ENCODE measurements at places on chromosomes 5 and 9. TPM values are rescaled to one million over a fixed set of nuclear protein-coding genes. Genes with fewer than 3 reads are reported as not detected.

ANKRD34B gene
- total RNA-seq, result 0.17 TPM

DNA sequence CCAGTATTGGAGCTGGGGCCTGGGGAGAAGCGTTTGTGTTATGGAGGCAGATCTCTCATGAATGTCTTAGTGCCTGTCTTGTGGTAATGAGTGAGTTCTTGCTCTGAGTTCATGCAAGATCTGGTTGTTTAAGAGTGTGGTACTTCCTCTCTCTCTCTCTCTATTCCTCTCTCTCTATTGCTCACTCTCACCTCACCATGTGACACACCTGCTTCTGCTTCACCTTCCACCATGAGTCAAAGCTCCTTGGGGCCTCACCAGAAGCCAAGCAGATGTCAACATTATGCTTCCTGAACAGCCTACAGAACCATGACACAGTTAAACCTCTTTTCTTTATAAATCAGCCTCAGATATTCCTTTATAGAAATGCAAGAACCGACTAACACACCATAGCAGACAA, 242.7 kb upstream of the ADRA1B start:
- no peak overlapping the region for H3K4me3 ChIP-seq
- no peak overlapping the region for H3K27ac ChIP-seq
- DNase-seq, result no peak
- peaks cover 1% of the 10 kb centered on the region for H3K36me3 ChIP-seq

GRCh38 chr5:19767987-19768386, 220.0 kb downstream of the CDH18 start:
- no peak overlapping the region for H3K4me3 ChIP-seq
- DNase-seq, result no peak
- H3K27ac ChIP-seq, result no peak overlapping the region
- peaks cover 5% of the 10 kb centered on the region for H3K4me1 ChIP-seq

DNA sequence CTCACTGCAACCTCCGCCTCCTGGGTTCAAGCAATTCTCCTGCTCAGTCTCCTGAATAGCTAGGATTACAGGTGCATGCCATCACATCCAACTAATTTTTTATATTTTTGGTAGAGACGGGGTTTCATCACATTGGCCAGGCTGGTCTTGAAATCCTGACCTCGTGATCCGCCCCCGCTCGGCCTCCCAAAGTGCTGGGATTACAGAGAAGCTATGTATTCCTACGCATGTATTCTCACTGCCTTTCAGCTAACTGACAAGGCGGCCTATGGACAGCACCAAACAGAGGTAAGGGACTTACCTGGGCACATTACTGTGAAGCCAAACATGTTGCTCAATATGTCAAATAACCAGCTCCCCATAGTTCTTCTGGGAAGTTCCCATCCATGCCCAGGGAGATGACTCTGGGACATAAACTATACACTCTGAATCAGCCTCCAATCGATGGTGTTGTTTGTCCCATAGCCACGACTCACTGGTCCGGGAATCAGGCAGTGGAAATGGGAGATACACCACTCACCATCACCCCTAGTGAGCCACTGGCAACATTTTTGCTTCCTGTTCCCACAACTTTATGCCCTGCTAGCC, 114.6 kb downstream of the SYK start:
- H3K27me3 ChIP-seq, result peaks cover 5% of the 10 kb centered on the region
- H3K27ac ChIP-seq, result no peak overlapping the region
- H3K4me1 ChIP-seq, result no peaks in the 10 kb centered on the region
- no peaks in the 10 kb centered on the region for H3K36me3 ChIP-seq
- DNase-seq, result no peak

KCNN2 gene
- total RNA-seq, result 2.0 TPM

DNA sequence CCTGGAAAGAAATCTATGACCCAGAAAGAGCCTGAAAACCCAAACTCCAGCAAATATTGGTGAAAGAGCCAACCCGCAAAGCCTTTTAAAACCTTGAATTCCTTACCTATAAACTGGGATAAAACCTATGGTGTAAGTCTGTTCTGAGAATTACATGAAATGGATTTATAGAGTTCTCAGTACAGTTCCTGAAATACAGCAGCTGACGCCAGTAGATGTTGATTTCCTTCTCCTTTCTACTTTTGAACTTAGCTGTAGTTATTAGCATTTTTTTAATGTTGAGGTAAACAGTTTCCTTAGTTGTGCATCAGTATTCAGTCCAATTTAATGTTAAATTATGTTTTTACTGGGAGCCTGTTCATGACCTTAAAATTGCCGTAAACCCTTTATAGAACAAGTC, 3.7 kb downstream of the SPIN1 start:
- H3K4me1 ChIP-seq, result peaks cover 36% of the 10 kb centered on the region
- no peak overlapping the region for H3K27ac ChIP-seq
- H3K27me3 ChIP-seq, result no peaks in the 10 kb centered on the region
- no peak overlapping the region for H3K4me3 ChIP-seq

- no peak overlapping the region for H3K27ac ChIP-seq
- DNase-seq, result no peak
- H3K36me3 ChIP-seq, result no peaks in the 10 kb centered on the region
- no peaks in the 10 kb centered on the region for H3K4me1 ChIP-seq
- peaks cover 69% of the 10 kb centered on the region for H3K27me3 ChIP-seq
These were observed 3.5 kb downstream of the LAMC3 start for GRCh38 chr9:131012396-131012917.

DNA sequence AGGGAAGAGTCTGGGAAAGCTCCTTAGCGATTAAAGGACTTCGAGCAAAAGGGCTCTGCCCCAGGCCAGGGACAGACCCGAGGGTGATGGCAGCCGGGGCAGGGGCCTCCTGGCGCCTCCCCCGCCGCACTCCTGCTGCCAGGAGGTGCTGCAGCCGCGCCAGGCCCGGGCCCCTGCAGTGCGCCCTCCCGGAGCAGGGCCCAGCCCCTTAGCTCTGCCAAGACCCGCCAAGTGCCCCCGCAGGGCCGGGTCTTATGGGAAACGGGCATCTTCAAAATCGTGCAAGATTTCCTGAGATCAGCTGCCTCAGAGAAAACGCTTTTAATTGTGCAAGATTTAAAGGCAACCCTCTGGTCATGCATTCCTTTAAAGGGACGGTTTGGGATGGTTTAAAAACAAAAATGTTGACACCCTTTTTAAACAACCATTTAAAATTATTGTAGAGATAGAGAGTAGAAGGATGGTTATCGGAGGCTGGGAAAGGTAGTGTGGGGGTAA, 52.4 kb downstream of the CDC14B start:
- peak overlapping the region; percentile 62 for H3K27ac ChIP-seq
- peak overlapping the region; percentile 78 for H3K4me3 ChIP-seq
- H3K36me3 ChIP-seq, result no peaks in the 10 kb centered on the region
- H3K4me1 ChIP-seq, result peaks cover 17% of the 10 kb centered on the region
- DNase-seq, result no peak

DNA sequence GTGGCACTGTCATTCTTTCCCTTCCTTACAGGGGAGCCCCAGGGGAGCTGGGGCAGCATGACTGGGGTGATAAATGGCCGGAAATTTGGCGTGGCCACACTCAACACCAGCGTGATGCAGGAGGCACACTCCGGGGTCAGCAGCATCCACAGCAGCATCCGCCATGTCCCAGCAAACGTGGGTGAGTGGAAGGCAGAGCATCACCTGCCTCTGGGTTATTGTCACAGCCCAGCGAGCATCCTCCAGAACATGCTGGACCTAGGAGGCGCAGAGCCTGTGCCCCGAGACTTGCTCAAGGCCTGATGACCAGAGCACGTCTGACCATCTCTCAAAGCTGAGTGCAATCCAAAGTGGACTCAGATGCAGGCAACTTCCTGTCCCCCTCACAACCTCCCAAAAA, 22.2 kb upstream of the ASS1 start:
- peaks cover 3% of the 10 kb centered on the region for H3K4me1 ChIP-seq
- DNase-seq, result no peak
- no peaks in the 10 kb centered on the region for H3K36me3 ChIP-seq
- no peak overlapping the region for H3K27ac ChIP-seq
- no peak overlapping the region for H3K4me3 ChIP-seq
- H3K27me3 ChIP-seq, result peaks cover 37% of the 10 kb centered on the region

GMCL2 gene
- not detected for total RNA-seq

GRCh38 chr5:164472165-164472564, 966.7 kb downstream of the MAT2B start:
- H3K36me3 ChIP-seq, result peaks cover 7% of the 10 kb centered on the region
- no peak for DNase-seq
- H3K27ac ChIP-seq, result no peak overlapping the region
- peaks cover 14% of the 10 kb centered on the region for H3K4me1 ChIP-seq
- H3K4me3 ChIP-seq, result no peak overlapping the region

NR4A3 gene
- total RNA-seq, result 1.4 TPM

FCN2 gene
- total RNA-seq, result not detected

GRCh38 chr5:119743927-119744326, 114.6 kb downstream of the FAM170A start:
- no peak overlapping the region for H3K27ac ChIP-seq
- H3K36me3 ChIP-seq, result no peaks in the 10 kb centered on the region
- H3K4me1 ChIP-seq, result no peaks in the 10 kb centered on the region
- no peak overlapping the region for H3K4me3 ChIP-seq

- H3K27ac ChIP-seq, result no peak overlapping the region
- H3K27me3 ChIP-seq, result no peaks in the 10 kb centered on the region
- H3K4me3 ChIP-seq, result no peak overlapping the region
- peaks cover 5% of the 10 kb centered on the region for H3K4me1 ChIP-seq
- H3K36me3 ChIP-seq, result no peaks in the 10 kb centered on the region
These were observed 45.8 kb downstream of the PLPP7 start for GRCh38 chr9:131335368-131335755.

DNA sequence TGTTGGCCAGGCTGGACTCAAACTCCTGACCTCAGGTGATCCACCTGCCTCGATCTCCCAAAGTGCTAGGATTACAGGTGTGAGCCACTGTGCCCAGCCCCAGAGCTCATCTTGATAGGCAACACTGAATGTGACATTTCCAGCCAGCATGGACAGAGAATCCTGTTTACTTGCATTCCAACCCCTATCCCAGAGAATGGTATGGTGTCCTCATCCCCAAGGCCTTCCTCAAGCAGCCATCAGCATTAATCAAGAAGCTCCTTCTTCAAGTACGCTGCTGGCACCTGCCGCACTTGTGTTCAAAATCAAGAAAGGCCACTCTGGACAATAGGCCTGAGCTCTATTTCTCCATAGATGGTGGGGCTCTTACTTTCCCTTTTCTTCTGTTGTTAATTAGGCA, 40.2 kb downstream of the STARD4 start:
- no peaks in the 10 kb centered on the region for H3K4me1 ChIP-seq
- no peak overlapping the region for H3K4me3 ChIP-seq
- no peak for DNase-seq
- H3K36me3 ChIP-seq, result no peaks in the 10 kb centered on the region
- H3K27ac ChIP-seq, result no peak overlapping the region
- no peaks in the 10 kb centered on the region for H3K27me3 ChIP-seq

DNA sequence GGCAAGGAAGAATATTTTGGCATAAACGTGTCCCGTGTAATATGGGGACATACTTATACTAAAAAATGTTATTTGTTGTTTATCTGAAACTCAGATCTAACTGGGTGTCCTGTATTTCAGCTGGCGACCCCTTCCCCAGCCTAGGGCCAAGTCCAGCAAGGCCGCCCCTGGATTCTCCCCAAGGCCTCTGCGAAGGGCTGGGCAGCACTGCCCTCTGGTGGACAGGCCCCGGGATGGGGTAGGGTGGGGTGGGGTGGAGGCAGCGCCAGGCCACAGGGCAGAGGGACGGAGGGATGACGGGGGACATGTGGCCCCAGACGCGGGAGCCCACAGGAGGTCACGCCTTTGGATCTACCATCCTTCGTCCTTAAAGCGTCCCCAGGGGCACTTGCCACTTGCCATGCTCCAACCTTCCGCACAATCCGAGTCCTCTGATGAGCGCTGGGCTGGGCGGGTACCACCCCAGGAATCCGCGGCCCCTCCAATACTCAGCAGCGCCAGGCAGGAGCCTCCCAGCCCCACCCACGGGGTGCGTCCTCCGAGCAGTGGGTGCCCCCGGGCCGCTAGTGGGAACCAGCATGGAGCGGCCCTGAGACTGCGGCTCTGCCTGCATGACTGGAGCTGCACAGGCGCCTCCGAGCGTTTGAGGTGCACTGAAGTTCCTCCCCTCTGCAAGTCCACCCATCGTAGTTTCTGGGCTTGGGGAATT, 7.1 kb upstream of the AGPAT2 start:
- no peak overlapping the region for H3K4me3 ChIP-seq
- no peaks in the 10 kb centered on the region for H3K36me3 ChIP-seq
- H3K27me3 ChIP-seq, result peaks cover 3% of the 10 kb centered on the region
- H3K27ac ChIP-seq, result peak overlapping the region; percentile 73

- DNase-seq, result no peak
- peaks cover 9% of the 10 kb centered on the region for H3K27me3 ChIP-seq
- H3K4me1 ChIP-seq, result peaks cover 14% of the 10 kb centered on the region
- no peaks in the 10 kb centered on the region for H3K36me3 ChIP-seq
- no peak overlapping the region for H3K27ac ChIP-seq
- H3K4me3 ChIP-seq, result no peak overlapping the region
These were observed 257.2 kb downstream of the KIF4B start for GRCh38 chr5:155270725-155271124.

GRCh38 chr5:157911568-157911967, 52.6 kb upstream of the CLINT1 start:
- H3K27ac ChIP-seq, result no peak overlapping the region
- H3K4me3 ChIP-seq, result no peak overlapping the region
- H3K4me1 ChIP-seq, result peaks cover 26% of the 10 kb centered on the region
- no peaks in the 10 kb centered on the region for H3K27me3 ChIP-seq

GRCh38 chr9:72349240-72349639, 15.8 kb downstream of the ZFAND5 start:
- peaks cover 8% of the 10 kb centered on the region for H3K4me1 ChIP-seq
- H3K4me3 ChIP-seq, result no peak overlapping the region
- no peak overlapping the region for H3K27ac ChIP-seq
- H3K36me3 ChIP-seq, result peaks cover 10% of the 10 kb centered on the region
- H3K27me3 ChIP-seq, result no peaks in the 10 kb centered on the region

DNA sequence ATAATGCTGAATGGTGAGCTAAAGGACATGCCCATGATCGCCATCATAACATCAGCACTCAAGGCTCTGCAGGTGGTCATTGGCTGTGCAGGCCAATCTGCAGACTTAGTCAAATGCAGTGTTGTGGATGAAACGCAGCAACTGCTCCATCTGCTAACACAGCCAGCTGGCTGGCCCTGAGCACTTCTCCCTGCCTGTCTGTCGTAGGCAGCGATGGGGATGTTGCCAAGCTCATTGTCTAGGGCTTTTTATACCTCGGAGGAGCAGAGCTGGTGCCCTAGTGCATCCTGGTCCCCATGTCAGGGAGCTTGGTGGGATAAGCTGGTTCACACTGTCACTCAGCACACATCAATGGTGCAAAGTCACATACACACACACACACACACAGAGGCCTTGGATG, 189.4 kb downstream of the TENT4A start:
- H3K36me3 ChIP-seq, result peaks cover 7% of the 10 kb centered on the region
- no peak overlapping the region for H3K4me3 ChIP-seq
- H3K27me3 ChIP-seq, result peaks cover 5% of the 10 kb centered on the region
- H3K27ac ChIP-seq, result no peak overlapping the region
- H3K4me1 ChIP-seq, result peaks cover 27% of the 10 kb centered on the region

- no peak for DNase-seq
- H3K36me3 ChIP-seq, result no peaks in the 10 kb centered on the region
- no peak overlapping the region for H3K4me3 ChIP-seq
- no peak overlapping the region for H3K27ac ChIP-seq
- no peaks in the 10 kb centered on the region for H3K27me3 ChIP-seq
- H3K4me1 ChIP-seq, result peaks cover 18% of the 10 kb centered on the region
These were observed 45.3 kb upstream of the PPP3R2 start for GRCh38 chr9:101639785-101640665.

Data from progenitor cell of endocrine pancreas (in vitro differentiated cells).